Mesenchymal stem cell (in vitro differentiated cells and primary cell): ENCODE measurements at places on chromosomes 1 and 21.
A peak's percentile ranks its signal among the peaks of the same experiment; 100 is the strongest.

DNA sequence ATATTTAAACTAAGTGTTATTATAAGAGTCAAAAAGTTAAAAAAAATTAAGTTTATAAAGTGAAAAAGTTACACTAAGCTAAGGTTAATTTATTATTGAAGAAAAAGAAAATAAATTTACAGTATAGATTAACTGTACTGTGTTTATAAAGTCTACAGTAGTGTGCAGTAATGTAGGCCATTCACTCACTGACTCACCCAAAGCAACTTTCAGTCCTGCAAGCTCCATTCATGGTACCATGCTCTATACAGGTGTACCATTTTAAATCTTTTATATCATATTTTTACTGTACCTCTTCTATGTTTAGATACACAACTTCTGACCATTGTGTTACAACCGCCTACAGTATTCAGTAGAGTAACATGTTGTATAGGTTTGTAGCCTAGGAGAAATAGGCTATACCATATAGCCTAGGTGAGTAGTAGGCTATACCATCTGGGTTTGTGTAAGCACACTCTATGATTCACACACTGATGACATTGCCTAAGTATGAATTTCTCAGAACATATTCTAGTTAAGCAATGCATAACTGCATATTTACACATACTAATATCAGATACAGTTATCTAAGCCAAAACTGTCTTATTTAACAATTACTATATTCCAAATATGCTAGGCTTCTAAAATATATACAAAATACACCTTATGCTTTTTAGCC, 80.6 kb upstream of the GFI1 start:
- no peak for DNase-seq
- no peaks in the 10 kb centered on the region for H3K27me3 ChIP-seq
- H3K4me3 ChIP-seq = no peak overlapping the region
- H3K27ac ChIP-seq = no peak overlapping the region

GRCh38 chr1:172711558-172711957, 52.7 kb downstream of the FASLG start:
- H3K4me1 ChIP-seq = no peaks in the 10 kb centered on the region
- no peaks in the 10 kb centered on the region for H3K27me3 ChIP-seq
- H3K4me3 ChIP-seq = no peak overlapping the region
- no peak overlapping the region for H3K27ac ChIP-seq

- H3K4me1 ChIP-seq = no peaks in the 10 kb centered on the region
- H3K36me3 ChIP-seq = peaks cover 6% of the 10 kb centered on the region
- H3K4me3 ChIP-seq = no peak overlapping the region
- H3K27me3 ChIP-seq = no peaks in the 10 kb centered on the region
- no peak for DNase-seq
- H3K27ac ChIP-seq = no peak overlapping the region
Observed at GRCh38 chr1:35315649-35316048, 47.1 kb downstream of the ZMYM4 start.

DNA sequence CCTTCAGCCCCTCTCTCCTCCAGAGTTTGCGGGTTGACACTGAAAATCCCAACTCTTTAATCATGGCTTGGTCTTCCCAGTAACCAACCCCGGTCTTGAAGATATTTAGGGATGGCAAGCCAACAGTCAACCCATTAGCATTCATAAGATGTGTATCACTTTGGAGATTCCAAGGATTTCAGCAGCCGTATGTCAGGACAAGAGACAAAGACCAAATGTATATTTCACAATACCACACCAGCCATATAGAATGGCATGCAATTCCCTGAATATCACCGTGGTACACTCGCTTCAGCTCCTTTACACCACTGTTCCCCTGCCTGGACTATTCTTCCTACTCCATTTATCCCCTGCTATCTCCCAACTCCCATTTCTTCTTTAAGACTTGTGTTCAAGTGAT, 109.2 kb downstream of the CSMD2 start:
- H3K4me1 ChIP-seq = no peaks in the 10 kb centered on the region
- no peak overlapping the region for H3K27ac ChIP-seq
- H3K36me3 ChIP-seq = no peaks in the 10 kb centered on the region
- no peak for DNase-seq
- no peak overlapping the region for H3K4me3 ChIP-seq
- no peaks in the 10 kb centered on the region for H3K27me3 ChIP-seq

DNA sequence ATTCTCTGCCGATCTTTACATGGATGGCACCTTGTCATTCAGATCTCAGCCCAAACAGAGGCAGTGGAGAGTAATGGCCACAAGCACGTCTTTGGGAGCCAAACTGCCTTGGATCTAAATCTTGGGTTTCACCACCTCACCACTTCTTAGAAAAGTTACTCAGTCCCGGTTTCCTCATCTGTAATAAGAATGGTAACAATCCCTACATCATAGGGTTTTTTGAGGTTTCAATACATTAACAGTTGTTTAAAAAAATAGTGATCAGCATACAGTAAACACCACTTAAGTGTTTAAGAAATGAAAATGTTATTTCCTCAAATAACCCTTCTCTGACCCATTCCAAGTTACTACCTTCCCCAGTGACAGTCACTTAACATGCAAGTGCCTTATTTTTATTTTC, 38.5 kb upstream of the KCNA3 start:
- H3K4me3 ChIP-seq = no peak overlapping the region
- H3K36me3 ChIP-seq = no peaks in the 10 kb centered on the region
- no peak overlapping the region for H3K27ac ChIP-seq
- H3K4me1 ChIP-seq = no peaks in the 10 kb centered on the region
- peaks cover 10% of the 10 kb centered on the region for H3K27me3 ChIP-seq
- no peak for DNase-seq

- no peak overlapping the region for H3K27ac ChIP-seq
- peak; percentile 23 for DNase-seq
- H3K36me3 ChIP-seq = no peaks in the 10 kb centered on the region
- no peak overlapping the region for H3K4me3 ChIP-seq
- peaks cover 89% of the 10 kb centered on the region for H3K27me3 ChIP-seq
- H3K4me1 ChIP-seq = peaks cover 17% of the 10 kb centered on the region
Observed at GRCh38 chr1:24931146-24931467, 1.0 kb upstream of the RUNX3 start.

DNA sequence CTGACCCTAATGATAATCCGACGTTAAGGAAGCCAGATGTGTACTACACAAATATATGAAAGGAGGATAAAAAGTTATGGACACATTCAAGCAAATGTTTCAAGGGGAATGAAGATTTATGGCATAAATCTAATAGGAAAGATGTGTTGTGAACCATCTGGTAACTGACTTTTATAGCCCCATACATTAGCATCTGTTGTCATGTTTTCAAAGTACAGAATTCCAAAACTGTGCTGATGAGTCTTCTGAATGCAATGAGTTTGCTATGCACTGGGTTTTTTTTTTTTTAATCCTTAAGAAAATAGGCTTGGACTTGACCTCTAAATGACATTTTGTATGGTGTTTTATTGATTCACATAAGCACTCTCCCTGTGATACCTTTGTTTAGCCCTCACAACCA, 158.5 kb upstream of the ESRRG start:
- no peaks in the 10 kb centered on the region for H3K36me3 ChIP-seq
- no peak overlapping the region for H3K4me3 ChIP-seq
- no peaks in the 10 kb centered on the region for H3K4me1 ChIP-seq
- H3K27me3 ChIP-seq = no peaks in the 10 kb centered on the region
- H3K27ac ChIP-seq = no peak overlapping the region
- no peak for DNase-seq

- H3K4me1 ChIP-seq = peaks cover 8% of the 10 kb centered on the region
- peak; percentile 62 for DNase-seq
- no peaks in the 10 kb centered on the region for H3K27me3 ChIP-seq
- peak overlapping the region; percentile 90 for H3K27ac ChIP-seq
Observed at GRCh38 chr1:20871419-20871818, 84.3 kb upstream of the HP1BP3 start.

- H3K27me3 ChIP-seq = no peaks in the 10 kb centered on the region
- H3K36me3 ChIP-seq = no peaks in the 10 kb centered on the region
- DNase-seq = no peak
- H3K27ac ChIP-seq = no peak overlapping the region
- H3K4me3 ChIP-seq = no peak overlapping the region
Observed at GRCh38 chr1:171973421-171973820, 132.1 kb downstream of the DNM3 start.

- H3K27me3 ChIP-seq = no peaks in the 10 kb centered on the region
- no peak overlapping the region for H3K27ac ChIP-seq
- no peak for DNase-seq
- H3K4me3 ChIP-seq = no peak overlapping the region
- H3K36me3 ChIP-seq = no peaks in the 10 kb centered on the region
Observed at GRCh38 chr1:172335377-172335776, 85.1 kb upstream of the C1orf105 start.

DNA sequence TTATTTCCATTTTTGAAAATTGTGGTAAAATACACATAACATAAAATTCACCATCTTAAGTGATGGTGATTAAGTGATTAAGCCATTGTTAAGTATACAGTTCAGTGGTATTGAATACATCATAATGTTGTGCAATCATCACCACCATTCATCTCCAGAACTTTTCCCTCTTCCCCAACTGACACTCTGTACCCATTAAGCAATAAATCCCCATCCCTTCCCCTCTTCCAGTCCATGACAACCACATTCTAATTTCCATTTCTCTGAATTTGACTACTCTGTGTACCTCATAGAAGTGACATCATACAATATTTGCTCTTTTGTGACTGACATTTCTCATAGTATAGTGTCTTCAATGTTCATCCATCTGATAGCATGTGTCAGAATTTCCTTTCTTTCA, 124.8 kb downstream of the DISC1 start:
- H3K27ac ChIP-seq = no peak overlapping the region
- DNase-seq = no peak
- peaks cover 2% of the 10 kb centered on the region for H3K4me1 ChIP-seq

DNA sequence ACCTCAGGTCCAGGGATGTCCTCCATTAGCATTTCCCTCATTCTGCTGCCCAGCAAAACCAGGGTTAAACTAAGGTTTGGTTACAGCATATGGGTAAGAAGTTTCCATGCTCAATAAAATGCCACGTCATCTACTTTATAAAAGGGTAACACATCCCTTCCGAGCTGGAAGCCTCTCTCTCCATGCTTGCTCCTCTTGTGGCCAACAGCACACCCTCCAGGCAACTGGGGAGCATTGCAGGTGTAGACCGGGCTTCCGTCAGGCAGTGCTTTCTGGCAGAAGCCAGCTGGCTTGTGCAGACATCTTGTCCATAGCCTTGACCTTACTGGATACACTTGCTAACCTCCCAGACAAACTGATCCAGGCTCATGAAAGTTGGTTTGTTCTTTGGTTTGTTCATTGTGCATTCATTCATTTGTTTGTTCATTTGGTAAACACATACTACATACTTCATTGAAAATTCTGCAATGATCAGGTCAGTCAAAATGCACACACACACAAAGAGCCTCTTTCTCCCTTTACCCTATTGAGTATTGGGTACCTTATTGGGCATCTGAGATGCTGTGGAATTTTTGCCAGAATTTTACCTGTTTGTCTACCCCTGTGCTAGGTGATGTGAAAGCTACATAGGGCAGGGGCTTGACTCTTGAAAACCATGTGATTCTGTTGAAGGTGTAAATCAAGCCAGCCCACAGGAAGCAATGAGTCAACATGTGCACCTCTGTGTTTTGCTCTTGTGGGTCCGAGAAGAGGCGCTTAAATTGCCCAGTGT, 422.8 kb downstream of the CAMTA1 start:
- no peaks in the 10 kb centered on the region for H3K4me1 ChIP-seq
- no peak overlapping the region for H3K27ac ChIP-seq
- H3K27me3 ChIP-seq = peaks cover 17% of the 10 kb centered on the region
- no peak overlapping the region for H3K4me3 ChIP-seq
- DNase-seq = peak; percentile 31
- no peaks in the 10 kb centered on the region for H3K36me3 ChIP-seq

GRCh38 chr1:13623021-13623637, 39.5 kb downstream of the PDPN start:
- peak; percentile 42 for DNase-seq
- no peak overlapping the region for H3K27ac ChIP-seq
- no peaks in the 10 kb centered on the region for H3K27me3 ChIP-seq
- H3K36me3 ChIP-seq = no peaks in the 10 kb centered on the region

DNA sequence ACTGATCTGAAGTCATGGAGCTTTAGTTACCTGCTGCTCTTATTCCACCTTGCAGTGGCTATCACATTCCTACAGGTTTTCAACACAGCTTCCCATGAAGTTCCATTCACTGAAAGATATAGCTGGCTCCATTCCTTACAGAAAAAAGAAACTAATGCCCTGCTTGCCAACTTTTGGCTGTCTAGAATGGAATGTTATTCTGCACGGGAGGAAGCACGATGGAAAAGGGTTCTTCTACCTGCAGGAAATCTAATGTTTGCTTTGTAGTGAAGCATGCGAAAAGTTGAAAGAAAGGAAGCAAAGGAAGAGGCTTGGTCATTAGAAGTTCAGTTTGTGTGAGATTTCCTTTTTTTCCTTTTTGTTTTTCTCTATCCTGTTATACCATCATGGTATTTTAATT, 32.6 kb downstream of the GIPC2 start:
- no peaks in the 10 kb centered on the region for H3K36me3 ChIP-seq
- H3K4me1 ChIP-seq = no peaks in the 10 kb centered on the region
- H3K27me3 ChIP-seq = no peaks in the 10 kb centered on the region
- DNase-seq = no peak
